Activated naive CD4-positive, alpha-beta T cell (primary cell): ENCODE measurements at places on chromosomes 3 and 15.

DNA sequence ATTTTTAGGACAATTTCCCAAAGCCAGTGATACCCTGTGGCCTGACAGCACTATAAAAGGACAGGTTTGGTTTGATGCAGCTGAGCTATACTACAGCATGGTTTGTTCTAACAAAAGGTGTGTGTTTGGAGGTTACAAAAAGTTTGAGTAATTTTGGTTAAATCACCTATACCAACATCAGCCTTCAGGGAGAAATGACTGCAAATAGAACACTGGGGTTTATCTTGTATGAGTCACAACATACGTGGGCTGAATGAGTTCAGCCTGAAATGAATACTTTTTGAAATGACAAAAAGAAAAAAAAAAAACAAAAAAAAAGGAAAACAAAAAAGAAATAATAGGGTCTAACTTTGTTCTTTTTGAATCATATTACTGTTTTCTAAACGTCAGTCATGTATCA lies 345.7 kb downstream of the CNTN3 start:
- DNase-seq, result no peak

- no peak for DNase-seq
Measured at GRCh38 chr3:51622868-51623267, 48.2 kb upstream of the TEX264 start.

DNA sequence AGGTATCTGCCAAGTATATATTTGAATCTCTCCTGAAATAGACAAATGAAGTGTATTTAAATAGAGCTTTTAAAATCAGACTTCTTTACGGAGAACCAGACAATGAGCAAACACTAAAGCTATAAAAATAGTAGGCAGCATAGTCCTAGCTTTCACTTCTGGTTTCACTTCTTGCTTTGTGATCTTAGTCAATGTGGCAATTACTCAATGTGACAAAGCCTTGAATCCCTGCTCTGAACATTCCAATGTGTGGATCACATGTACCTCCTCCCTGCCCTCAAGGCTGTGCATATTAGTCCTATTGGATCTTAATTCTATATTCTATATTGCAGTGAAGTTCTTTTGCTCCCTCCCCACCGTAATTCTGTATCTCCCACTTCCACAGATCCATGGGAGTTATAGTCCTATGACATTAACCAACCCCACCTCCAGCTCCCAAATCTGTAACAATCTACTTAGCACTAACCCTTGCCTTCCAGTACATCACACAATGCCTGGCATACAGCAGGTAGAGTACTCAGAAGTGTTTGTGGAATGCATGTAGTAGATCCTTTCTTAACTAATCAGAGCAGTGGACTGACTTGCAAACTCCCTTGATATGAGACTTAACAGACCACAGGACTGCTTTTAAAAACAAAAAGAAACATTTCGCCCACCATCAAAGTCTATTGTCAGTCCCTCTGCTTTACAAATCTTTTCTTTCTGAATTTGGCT lies 24.3 kb upstream of the CP start:
- no peak for DNase-seq

DNA sequence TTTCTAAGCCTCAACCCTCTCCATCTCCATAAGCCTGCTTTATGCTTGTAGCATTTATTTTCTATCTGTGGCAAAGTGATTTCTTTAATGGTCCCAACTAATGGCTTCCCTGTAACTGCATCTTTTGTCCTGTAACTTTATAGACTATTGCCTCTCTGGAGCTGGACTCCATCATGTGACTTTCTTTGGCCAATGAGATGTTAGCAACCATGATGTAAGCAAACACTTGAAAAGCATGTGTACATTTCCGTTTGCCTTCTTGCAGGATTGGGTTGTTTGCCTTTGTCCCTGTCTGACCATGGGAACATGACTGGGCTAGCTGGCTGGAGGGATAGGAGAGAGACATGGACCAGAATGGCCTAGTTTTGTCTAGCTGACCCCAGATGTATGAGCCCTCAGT lies 106.0 kb upstream of the LRIG1 start:
- DNase-seq, result no peak

- no peak for DNase-seq
Measured at GRCh38 chr3:46714728-46715506, 2.8 kb downstream of the PRSS50 start.

DNA sequence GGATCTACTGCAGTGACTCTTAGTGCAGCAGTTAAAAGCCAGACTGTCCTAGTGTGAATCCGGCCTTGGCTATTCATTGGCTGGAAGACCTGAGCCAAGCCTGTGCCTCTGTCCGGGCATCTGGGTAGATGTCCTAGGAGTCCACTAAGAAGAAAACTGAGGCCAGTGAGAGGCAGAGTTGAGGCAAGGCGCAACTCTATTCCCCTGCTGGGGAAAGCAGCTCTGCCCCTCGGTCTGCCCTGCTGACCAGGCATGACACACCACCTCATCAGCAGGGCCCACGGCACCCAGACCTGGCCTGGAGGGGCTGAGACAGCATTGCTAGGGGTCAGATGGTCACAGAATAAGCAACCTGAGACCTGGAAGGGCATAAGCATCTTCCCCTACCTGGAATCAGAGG lies 46.7 kb upstream of the ABHD2 start:
- DNase-seq, result no peak

DNA sequence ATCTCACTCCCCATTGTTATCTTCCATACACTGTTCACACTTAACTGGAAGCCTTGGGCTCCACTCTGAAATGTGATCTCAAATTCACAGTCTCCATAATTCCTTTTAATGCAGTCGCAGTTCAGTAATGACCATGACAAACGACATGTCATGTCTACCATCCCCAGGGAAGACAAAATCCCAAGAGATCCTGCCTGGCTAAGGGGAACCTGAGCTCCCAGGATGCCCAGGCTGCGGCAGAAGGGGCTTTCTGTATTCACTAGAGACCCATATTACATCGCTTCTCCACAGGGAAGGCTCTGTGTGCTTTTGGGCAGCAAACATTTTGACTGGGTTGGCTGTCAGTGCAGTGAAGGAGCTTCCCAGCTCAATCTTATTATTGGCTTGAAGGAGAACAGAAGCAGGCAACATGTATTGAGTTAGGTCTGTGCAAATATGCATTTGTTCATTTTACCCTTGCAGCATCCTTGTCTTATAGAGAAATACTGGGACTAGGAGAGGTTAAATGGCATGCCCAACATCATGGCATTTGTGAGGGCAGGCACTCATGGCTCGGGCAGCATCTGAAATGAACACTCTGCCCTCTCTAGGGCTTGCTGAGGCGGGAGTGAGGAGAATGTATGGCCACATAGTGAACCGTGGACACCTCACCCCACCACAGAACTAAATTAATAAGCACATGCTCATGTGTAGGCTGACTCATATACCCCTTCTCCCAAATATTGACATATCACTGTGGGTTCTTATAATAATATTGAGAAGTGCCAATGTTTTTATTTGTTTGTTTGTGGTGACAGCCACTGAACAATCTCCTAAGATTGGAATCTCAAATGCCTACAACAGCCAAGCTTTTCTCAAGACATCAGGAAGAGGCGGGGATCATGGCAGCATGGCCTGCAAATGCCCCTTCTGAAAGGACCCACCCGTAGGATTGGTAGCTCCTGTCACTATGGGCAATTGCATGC lies 141.6 kb upstream of the FOXB1 start:
- no peak for DNase-seq

DNA sequence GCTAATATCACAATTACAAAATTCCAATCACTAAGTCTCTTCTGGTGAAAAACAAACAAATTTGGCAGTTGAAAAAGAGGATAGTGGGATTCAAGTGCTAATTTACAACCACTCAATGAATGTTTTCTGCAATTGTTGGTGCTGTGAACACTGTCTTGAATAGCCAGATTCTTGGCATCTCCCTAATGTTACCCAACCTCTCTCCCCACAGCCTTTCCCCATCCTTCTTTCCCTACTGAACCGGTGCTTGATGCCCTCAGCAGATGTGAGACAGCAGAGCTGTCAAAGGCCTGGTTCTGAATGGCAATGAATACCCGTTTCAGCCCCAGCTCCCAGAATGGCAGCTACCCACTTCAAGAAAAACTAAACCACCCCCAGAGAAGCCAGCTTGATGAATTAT lies 22.5 kb upstream of the BHLHE40 start:
- DNase-seq, result no peak

GRCh38 chr3:97421565-97421964 lies 343.0 kb upstream of the ARL6 start:
- no peak for DNase-seq

GRCh38 chr3:192848371-192849233 lies 69.1 kb downstream of the MB21D2 start:
- no peak for DNase-seq

DNA sequence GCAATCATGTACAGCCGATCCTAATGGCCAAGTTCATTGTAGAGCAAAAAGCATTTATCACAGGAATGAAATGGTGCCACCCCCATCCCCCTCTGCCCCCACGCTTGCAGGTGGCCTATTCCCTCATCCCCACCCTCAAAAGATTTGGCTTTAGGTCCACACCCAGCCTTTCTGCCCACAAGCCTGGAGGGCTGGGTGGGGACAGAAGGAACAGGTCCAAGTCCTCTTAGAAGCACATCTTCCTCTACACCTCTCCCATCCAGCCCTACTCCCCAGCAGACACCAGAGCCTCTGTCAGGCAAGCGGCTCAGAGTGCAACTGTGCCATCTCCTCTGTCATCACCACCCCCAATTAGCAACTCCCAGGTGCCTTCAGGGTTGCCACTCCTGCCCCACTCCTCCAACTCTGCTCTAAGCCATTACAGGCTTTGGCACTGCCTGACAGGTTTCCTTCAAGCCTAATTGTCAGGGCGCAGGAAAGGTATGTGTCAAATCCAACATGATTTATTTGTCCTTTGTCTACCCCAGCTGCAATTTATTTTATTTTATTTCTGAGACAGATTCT lies 49.4 kb downstream of the DAPK2 start:
- no peak for DNase-seq

DNA sequence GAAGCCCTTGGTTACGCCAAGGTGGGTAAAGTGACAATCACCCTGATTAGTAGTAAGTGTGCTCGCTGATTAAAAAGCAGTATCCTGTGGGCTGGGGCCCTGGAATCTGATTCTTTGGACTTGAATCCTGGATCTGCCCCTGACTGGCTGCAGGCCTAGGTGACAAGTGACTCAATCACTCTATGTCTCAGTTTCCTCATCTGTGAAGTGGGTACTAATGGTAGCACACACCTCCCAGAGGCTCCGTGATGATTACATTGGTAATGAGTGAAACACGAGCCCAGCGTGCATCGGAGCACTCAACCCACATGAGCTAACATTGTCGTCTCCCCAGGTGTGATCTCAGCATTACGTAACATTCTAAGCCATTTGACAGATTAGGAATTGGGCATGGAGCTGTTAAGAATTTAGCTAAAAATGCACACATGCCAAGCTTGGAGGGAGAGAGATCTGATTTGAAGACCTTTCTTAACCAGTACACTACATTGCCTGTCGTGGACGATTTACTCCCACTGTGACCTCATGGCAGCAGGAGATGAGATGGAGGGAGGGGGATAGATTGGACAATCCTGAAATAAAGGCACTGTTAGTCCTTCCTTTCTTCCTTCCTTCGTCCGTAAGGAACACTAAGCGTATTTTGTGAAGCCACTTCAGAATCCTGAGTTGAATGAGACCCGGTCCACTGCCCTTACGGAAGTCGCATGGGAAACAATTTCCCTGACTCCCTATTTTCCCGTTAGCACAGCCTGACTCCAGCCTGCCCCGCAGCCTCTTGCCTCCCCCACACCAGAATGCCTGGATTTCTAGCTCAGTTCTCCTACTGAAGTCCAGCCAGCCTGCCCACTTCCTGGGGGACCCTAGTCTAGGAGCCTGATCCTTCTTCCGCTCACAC lies 32.1 kb downstream of the MGLL start:
- no peak for DNase-seq

- DNase-seq, result no peak
Measured at GRCh38 chr3:18077128-18077840, 334.9 kb upstream of the TBC1D5 start.

GRCh38 chr15:90588427-90588826 lies 58.7 kb downstream of the CRTC3 start:
- no peak for DNase-seq

DNA sequence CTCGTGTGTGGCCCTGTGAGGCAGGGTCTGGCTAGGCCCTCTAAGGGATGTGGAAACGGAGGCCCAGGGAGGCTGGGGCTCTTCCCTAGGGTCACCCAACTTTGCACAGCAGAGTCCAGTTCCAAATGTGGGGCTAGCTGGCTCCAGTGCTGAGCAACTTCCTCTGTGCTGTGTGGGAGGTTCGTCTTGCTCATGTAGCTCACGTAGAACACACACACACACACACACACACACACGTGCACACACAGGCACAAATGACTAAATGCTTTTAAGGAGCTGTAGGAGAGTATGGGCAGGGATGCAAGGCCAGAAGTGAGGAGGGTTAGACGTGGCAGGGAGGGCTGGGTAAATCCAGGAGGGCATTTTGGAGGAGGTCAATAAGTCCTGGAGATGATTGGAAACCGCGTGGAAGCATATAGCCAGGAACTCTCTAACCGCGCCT lies 213.8 kb downstream of the RPLP1 start:
- no peak for DNase-seq

DNA sequence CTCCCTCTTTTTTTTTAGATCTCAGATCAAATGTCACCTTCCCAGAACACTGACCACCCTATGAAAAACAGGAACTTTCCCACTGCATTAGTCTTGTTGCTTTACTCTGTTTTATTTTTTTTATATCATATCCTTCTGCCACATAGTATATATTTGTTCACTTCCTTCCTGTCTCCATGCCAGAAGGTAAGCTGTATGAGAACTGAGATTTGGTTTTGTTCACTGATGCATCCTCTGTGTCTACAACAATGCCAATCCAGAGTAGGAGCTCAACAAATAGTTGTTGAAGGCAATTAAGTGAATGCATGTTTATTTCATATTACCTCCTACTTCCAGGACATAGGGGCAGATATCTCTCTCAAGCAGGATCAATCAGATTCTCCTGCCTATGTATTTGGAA lies 114.4 kb downstream of the TPRG1 start:
- no peak for DNase-seq

DNA sequence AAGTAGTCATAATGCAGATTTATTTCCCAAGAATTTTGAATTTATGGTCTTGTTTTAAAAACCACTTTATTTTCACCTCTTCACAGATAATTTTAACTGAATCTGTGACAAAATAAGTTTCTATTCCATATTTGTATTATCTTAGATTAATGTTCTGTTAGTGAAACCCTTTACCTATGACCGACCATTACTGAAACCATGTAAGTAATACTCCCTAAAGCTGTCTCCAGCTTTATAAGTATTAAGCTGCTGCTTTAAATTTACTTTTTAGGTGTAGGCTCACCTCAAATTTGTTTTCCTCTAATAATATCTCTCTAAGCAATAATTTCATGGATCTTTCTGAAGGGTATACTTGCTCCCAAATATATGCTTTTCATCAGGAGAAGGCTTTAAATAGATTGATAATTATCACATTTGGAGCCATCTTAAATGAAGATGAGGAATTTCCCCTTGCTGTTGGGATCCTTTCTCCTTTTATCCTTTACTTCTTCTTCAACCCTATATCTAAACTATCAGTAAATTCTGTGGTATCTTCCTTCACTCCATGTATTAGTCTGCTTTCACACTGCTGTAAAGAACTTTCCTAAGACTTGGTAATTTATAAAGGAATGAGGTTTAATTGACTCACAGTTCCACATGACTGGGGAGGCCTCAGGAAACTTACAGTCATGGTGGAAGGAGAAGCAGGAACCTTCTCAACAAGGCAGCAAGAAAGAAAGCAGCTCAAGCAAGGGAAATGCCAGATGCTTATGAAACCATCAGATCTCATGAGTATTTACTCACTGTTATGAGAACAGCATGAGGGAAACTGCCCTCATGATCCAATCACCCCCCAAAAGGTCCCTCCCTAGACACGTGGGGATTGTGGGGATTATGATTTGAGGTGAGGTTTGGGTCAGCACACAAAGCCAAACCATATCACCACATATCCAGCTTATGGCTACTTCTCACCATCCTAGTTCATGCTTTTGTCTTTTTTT lies 92.3 kb upstream of the P2RY1 start:
- DNase-seq, result no peak
